ENCODE measurements at places on chromosomes 2 and 18.

GRCh38 chr2:196286821-196287220, 115.4 kb upstream of the STK17B start:
- DNase-seq = no peak

DNA sequence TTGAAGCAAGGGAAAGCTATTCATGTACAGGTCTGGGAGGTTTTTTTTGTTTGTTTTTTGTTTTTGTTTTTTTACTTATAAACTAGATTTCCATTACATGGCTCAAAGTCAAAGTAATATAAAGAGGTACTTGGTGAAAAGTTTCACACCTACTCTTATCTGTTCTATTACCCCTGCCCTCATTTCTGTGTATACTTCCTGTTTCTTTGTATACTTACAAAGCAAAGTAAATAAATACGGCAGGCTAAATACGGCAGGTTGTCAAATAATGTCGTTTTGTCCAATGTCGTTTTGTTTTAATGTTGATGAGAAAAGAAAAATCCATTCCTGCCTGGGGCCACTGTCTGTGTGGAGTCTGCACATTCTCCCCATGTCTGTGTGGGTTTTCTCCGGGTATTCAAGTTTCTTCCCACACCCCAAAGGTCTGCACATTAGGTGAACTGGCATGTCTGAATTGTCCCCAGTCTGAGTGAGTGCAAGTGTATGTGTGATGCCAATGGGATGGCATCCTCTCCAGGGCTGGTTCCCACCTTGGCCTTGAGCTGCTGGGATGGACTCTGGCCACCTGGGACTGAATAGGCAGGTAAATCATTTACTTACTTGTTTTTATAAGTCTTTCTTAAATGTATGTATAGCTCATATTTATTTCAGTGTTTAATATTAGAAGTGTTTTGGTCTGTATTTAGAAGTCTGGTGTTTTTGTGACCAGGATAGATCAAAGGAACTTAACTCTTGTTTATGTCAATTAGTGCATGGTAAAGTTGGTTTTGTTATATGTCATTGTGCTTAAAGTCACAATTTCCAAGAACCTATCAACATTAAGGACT, 13.4 kb downstream of the STAMBP start:
- no peak for DNase-seq

GRCh38 chr2:101375653-101376052, 11.7 kb downstream of the CREG2 start:
- no peak for DNase-seq

- DNase-seq = no peak
Measured at GRCh38 chr2:42724886-42725285, 39.0 kb downstream of the OXER1 start.

DNA sequence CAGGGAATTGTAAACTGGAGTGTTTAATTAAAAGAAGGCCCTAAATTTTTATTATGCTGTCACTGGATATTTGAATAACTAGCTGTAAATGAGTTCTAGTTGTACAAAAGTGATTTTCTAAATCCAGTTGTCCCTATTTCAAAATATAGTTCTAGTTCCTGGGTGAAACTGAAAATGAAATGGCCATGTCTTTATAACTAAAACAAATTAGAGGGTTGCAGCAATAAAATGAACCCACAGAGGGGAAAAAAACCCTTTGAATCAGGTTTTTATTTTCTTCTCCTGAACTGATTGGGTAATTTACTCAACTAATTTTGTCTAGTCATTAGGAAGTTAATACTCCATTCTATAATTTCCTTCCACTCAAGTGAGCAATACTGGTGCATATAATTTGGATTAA, 55.6 kb upstream of the MAP4K3 start:
- DNase-seq = no peak

DNA sequence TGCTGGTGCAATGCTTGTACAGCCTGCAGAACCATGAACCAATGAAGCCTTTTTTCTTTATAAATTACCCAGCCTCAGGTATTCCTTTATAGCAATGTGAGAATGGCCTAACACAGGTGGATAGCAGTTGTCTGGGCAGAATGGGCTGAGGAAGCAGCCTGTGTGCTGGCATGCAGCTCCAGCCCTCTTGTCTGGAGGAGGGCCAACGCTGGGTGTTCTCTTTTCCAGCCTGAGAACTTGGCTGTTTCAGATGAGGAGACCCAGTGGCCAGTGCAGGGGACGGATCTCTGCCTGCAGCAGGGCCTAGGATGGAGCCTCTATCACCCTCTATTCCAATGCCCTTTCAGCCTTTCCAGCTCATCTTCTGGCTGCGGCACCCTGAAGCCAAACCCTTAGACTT, 58.8 kb downstream of the CTIF start:
- DNase-seq = no peak

- no peak for DNase-seq
Measured at GRCh38 chr2:96547731-96548171, 11.2 kb downstream of the ARID5A start.

DNA sequence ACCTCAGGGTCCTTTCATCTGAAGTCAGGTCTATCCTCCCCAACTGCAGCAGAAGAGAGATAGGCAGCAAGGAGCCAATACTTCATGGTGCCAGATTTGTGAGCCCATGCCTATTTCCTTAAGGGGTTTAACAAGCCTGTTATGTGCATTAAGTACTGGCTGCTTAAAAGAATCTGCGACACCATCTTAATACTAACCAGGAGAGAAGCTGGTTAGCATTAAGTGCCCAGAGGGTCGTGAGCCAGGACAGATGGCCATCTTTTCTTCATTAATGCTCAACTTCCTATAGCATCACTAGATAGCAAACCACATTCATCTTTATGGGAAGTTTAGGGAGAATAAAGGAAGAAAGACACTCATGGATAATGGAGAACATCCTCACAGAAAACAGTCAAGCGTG, 289.1 kb downstream of the ETAA1 start:
- no peak for DNase-seq

DNA sequence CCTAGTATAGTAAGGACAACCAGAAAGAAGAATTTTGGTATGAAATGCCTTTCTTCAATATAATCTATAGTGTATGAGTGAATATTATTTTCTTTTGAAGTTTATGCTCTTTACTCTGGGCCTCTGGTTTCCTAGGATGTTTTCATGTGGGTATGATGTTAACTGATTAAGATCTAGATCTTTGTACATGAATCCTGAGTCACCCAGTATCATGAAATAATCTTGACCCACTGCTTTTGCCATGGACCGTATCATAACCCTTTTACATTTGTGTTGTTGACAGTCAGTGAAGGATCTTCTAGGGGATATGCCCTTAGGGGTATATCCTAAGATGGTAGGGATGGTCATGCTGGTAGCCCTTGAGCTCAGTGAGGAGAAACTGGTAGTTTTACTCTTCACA, 100.3 kb downstream of the RAB3GAP1 start:
- DNase-seq = no peak

DNA sequence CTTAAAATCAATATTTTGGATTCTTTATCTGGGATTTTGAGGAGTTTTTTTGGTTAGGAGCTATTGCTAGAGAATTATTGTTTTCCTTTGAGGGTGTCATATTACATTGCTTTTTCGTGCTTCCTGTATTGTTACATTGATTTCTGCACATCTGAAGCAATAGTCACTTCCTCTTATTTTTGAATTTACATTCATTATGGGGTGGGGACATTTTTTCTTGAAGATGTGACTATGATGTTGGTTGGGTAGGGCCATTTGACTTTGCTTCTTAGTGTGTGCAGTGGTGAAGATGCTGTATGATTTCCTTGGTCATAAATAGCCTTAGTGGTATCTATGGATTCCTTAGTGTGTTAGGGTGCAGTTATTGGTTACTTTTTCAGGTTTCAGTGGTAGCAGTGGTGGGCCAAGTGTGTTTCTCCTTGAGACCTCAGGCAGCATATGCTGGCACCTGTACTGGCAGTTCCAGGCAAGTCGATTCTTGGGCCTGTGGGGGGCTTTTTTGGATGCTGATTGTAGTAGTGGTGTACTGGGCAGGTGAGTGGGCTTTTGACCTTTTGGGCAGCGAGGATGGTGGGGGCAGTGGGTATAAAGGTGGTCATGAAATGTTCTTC, 61.8 kb downstream of the ARHGAP25 start:
- peak; percentile 55 for DNase-seq

DNA sequence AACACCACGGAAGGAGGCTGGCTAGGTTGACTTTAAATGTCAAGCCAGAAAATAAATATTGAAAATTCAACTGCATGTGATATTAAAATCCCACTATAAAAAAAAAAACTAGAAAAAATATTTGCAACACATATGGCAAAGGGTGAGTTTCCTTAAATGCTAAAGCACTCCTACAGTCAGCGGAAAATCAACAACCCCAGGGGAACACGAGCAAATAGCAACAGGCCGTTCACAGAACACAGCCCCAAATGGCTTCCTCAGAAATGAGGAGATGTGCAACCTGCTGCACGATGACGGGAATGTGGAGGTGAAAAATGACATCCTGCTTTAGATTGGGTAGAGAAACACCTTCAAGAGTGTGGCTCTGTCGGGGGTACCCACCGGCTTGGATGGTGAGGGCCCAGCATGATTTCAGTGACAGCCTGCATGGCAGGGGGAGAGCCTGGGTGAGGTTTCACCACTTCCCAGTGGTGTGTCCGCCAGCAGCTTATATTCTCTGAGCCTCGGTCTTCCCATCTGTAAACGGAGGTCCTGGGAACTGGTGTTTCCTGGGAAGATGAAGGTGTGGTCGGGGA, 157.9 kb upstream of the GLI2 start:
- DNase-seq = no peak

DNA sequence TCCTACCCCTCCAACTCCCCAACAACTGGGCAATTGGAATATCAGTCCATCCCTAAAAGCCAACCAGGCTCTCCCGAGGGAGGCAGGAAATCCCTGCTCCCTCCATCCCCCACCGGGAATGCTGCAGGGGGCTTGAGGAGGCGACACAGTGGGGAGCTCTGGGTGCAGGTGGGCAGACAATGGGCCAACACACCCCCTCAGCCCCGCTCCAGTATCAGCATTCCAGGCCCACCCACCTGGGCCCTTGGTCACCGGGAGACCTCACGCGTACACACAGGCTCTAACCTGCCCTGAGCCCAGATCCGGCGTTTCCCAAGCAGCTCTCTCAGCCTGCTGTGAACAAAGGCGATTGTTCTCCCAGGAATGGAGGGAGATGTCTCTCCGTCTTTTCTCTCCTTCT, 37.6 kb upstream of the FZD7 start:
- no peak for DNase-seq

GRCh38 chr2:220779931-220780330, 792.2 kb downstream of the EPHA4 start:
- DNase-seq = no peak

DNA sequence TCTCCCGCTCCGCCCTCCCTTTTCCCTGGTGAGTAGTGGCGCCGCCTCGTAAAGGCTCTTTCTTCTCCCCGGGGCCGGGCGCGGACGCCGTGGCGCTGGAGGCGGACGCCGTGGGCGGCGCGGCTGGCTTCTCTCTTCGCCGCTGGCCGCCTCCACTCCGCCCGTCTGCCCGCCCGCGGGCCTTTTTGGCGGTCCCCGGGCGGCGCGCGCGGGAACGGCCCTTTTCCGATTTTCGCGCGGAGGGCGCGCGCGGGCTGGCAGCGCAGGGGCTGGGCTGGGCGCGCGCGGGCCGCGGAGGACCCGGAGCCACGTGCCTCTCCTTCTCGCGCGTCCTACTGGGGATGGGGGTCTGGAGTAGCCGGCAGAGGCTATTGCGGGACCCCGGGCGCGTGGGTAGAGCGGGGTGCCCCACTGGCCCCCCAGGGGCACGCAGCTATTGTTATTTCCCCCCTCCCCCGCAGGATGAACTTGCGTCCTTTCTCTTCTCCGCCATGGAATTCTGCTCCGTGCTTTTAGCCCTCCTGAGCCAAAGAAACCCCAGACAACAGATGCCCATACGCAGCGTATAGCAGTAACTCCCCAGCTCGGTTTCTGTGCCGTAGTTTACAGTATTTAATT, 472 bp downstream of the SLC20A1 start:
- DNase-seq = no peak

GRCh38 chr2:55017880-55018279, 32.4 kb downstream of the RTN4 start:
- no peak for DNase-seq

- no peak for DNase-seq
Measured at GRCh38 chr18:51039138-51040112, 9.4 kb downstream of the SMAD4 start.

DNA sequence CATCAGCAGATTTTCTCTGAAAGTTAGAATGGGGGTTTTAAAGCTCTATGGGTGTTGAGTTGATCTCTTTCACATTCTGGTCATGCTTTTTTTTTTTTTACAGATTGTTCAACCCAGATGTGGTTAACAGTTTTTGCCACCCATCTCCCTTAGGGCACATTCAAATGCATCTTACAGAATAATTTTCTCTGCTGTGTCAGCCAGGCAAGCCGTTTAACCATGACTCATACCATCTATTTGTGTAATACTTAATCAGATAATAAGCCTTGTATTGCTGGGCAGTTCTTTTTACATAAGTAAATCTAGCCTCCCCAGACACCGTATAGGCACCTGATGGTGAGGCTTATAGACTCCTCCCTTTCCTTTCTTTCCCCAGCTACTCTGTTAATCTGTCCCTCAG, 62.0 kb downstream of the TGIF1 start:
- no peak for DNase-seq

DNA sequence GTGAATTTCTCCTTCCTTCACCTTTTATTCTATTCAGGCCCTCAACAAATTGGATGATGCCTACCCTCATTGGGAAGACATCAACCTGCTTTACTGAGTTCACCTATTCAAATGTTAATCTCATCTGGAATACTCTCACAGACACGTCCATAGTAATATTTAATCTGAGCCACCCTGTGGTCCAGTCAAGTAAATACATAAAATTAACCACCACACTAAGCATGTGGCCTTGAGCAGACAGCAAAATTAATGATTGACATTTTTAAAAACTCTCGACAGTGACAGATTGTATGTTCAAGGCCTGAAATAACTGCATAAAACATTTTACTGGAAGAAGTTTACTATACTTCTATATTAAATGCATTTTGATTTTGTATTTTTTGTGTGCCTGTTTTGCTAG, 540.6 kb upstream of the GCFC2 start:
- DNase-seq = no peak

GRCh38 chr18:60664736-60665135, 292.2 kb upstream of the MC4R start:
- no peak for DNase-seq

DNA sequence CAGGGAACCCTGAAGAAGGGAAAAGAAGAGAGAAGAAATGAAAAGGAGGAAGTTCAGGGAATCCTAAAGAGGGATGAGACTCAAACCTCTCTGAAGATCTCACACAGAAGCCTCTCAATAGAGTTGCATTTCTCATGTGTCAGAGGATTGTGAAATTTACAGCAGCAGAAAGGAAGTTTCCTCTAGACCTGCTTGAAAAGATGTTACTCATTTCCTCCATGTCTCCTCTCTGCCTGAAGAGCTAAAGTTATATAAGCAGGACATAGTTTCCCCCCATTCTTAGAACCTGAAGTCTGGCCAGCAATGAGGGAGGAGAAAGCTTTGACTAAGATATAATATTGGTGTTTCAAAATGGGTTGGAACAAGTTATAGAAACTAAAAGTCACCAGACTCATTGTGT, 1155.6 kb downstream of the LRP1B start:
- DNase-seq = no peak

DNA sequence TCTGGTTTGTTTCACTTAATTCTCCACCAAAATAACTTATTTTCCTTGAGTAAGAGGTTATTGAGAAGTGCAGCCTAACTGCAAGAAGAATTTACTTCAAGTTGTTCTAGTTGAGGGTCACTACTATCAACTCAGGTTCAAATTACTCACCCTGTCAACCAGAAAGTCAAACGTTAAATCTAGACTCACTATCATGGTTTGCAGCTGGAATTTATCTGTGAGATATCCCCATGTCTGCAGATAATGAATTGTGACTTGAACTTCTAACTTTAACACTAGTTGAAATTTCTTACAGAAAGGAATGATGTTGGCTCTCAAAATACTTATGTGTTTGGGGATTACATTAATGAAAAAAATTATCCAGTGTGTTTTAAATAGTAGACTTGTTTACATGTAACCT, 1145.7 kb upstream of the NXPH2 start:
- DNase-seq = no peak

GRCh38 chr18:45833846-45834245, 8.4 kb downstream of the SIGLEC15 start:
- DNase-seq = no peak
